ENCODE measurements at places on chromosomes 3 and 15.

- no peak for DNase-seq
Observed at GRCh38 chr15:52171386-52171785, 19.8 kb downstream of the GNB5 start.

DNA sequence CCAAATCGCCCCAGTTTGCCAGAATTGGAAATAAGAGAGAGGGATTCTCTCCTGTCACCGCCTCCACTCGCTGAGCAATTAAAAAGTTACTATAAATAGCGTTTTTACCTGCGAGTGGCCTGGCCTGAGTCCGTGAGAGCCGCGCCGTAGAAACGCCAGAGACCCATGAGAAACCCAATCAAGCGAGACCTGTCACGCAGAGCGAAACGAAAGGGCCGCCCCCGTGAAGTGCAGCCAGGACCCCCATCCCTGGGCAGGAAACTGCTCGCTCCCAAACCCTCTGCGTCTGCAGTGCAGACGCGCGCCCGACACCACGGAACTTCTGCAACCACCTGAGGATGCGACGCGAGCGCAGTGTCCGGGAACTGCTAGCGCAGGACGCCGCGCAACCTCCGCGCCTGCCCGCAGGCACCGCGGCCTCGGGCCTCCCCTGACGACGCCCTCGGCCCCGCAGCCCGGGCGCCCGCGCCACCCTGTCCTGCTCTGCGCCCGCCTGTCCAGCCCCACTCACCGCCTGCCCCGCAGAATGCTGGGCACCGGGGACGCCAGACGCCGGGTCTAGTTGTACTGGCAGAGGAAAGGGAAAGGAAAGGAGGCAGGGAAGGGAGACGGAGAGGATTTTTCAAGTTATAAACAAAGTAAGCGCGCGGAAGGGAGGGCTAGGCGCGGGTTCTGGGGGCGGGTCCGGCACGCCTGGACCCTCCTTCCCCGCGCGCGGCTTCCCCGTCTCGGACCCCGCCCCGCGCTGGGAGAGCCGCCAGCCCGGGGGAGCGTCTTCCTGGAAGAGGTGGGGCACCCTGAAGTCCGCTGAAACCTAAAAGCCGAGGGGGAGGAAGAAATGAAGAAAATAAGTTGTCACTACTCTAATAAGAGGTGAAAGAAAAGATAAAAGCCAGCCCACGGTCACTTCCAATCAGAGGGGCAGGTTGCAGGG lies at the start of gene PLSCR4:
Gene PLSCR4 (minus strand): TSS at position 657 of the 934 bp plus-strand sequence. CDS start 29,034 bp downstream, outside the sequence.
- peak; percentile 13 for DNase-seq

- no peak for DNase-seq
Observed at GRCh38 chr15:31489281-31489680, 162.6 kb downstream of the KLF13 start.

- no peak for DNase-seq
Observed at GRCh38 chr3:57091521-57092273, 31.2 kb downstream of the SPATA12 start.

- no peak for DNase-seq
Observed at GRCh38 chr15:93983526-93983925, 247.8 kb upstream of the MCTP2 start.

DNA sequence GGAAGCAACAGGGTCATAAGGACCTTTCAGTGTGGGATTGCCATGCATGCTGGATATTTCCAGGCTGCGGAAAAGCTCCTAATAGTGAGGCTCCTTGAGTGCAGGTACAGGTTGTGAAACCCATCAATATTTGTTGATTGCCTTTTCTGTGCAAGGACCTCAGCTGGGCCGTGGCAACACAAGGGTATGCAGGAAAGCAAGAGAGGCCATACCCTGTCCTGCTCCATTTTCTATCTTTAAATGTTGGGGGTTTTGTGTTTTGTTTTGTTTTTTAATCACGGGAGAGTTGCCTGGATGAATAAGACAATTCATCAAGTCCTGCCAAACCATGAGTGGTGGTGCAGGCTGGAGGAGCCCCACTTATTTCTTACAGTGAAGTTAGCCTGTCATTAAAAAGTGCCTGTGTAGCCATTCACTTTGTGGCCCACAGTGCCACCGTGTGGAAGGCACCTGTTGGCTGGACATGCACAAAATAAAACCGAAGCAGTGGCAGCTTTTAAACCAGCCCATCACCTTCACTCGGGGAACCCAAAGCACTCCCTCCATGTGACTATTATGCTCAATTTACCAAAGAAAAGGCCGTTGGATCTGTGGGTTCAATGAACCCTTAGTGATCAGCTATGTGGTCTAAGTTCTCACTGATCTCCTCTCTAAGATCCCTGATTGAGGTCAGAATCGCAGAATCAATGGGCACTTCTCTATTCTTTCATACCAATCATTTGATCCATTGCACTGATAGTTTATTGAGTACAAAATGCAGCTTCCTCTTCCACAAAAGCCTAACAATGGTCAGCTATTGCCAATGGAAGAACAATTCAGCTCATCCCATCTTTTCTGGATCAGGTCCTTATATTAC lies 42.2 kb downstream of the CLDN18 start:
- peak; percentile 52 for DNase-seq

GRCh38 chr3:154759966-154760365 lies 320.2 kb upstream of the MME start:
- no peak for DNase-seq

GRCh38 chr3:142274908-142275307 lies 49.5 kb upstream of the GK5 start:
- no peak for DNase-seq

GRCh38 chr3:27507515-27508266 lies 23.5 kb upstream of the SLC4A7 start:
- no peak for DNase-seq

DNA sequence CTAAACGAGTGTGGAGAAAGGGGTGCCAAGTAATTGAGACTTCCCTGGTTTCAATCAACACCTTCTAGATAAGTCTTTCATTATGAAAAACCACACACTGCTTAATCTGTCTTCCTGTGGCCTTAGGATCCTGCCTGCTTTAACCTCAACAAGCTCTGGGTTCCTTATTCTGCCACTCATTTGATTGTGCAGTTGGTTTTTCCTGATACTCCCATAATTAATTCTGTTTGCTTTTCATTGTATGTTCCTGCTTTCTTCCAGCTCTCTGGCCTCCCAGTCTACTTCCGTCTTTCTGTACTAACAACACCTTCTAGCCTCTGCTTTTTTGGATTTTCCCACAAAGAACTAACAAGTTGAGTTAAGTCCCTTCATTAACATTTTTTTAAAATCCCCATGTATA lies 20.2 kb upstream of the GCNT3 start:
- DNase-seq = no peak

GRCh38 chr3:16508591-16508995 lies 4.9 kb downstream of the RFTN1 start:
- no peak for DNase-seq

Data from NCI-H1105 (cell line).